Articular chondrocyte of knee joint (primary cell): ENCODE measurements at places on chromosomes 11 and 22. TPM values are rescaled to one million over a fixed set of nuclear protein-coding genes. Genes with fewer than 3 reads are reported as not detected.

Gene PNPLA5
- total RNA-seq: 0.13 TPM in 1 of 2 replicates, not detected in the other

Gene PATL1
- total RNA-seq: 12.4 and 19.6 TPM in 2 replicates

Gene RELT
- 3.2 and 4.3 TPM in 2 replicates for total RNA-seq

Gene CCDC116
- 0.11 and 0.26 TPM in 2 replicates for total RNA-seq

Gene OR51M1
- not detected in 2 replicates for total RNA-seq

Gene CELSR1
- 10.7 and 14.9 TPM in 2 replicates for total RNA-seq

Gene OR2AG1
- total RNA-seq: under 0.01 TPM in 1 of 2 replicates, not detected in the other
